ENCODE measurements at places on chromosomes 2 and 18.

GRCh38 chr2:108920686-108921085 is 68.3 kb downstream of the EDAR start:
- no peak for DNase-seq

- no peak for DNase-seq
Observed at GRCh38 chr2:96771796-96772618, 11.3 kb downstream of the CNNM4 start.

DNA sequence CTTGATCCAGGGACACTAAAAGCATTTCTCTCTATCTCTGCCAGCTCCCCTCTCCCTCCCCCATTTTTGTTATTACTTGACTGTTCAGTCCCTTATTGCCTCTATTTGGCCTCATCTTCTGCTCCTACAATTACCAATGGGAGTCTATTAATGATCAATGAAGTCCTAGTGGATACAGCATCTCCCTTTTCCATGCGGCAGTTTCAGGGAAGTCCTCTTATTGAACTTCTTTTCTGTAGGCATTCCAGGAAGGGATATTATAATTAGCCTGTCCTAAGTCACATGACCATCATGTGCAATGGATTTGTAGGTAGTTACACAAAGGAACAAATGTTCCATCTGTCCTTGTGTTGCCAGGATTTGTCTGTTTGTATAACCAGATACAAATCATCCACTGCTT is 495.1 kb upstream of the CNTNAP5 start:
- no peak for DNase-seq

DNA sequence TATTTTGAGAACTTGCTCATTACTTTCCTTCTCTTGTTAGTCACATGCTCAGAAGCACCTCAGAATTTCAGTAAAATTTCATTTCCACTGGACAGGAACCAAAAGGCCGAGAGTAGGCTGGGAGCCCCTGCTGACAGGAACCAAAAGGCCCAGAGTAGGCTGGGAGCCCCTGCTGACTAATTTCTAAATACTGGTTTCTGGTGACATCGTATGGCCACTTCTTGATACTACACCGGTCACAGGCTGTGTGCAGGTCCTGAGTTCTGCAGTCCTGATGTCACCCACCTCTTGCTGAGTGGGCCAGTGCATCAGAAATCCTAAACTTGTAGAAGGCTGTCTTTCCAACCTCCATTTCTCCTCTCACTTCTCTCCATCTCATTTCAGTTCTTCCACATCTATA is 17.7 kb upstream of the EN1 start:
- peak; percentile 59 for DNase-seq

GRCh38 chr2:42076357-42077225 is 28.8 kb downstream of the PKDCC start:
- no peak for DNase-seq

GRCh38 chr2:122519366-122519765 is 763.9 kb downstream of the TSN start:
- DNase-seq = no peak

DNA sequence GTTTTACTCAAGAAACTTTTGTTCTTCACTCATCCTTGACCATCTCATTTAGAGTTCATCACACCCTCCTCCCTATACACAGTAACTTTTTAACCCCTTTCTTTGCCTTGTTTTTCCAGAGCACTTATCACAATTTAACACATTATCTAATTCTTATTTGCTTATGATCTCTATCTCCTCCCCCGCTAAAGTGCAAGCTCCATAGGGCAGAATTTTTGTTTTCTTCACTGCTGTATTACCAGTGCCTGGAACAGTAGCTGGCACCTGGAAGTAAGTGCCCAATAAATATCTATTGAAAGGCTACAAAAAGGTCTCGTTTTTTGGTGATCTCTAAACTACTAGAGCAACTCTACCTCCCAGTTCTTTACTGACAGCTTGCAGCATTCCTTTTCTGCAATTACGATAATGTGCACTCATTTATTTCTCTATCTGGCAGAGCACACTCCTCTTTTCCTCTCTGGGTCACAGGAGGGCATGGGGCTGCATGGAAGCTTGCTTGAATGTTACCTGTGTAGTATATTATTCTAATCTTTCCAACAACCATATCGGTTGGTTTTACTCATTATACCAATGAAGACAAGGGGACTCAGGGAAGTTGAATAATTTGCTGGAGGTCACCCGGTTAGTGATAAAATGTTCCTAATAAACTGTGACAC is 57.4 kb upstream of the CHST9 start:
- DNase-seq = no peak

DNA sequence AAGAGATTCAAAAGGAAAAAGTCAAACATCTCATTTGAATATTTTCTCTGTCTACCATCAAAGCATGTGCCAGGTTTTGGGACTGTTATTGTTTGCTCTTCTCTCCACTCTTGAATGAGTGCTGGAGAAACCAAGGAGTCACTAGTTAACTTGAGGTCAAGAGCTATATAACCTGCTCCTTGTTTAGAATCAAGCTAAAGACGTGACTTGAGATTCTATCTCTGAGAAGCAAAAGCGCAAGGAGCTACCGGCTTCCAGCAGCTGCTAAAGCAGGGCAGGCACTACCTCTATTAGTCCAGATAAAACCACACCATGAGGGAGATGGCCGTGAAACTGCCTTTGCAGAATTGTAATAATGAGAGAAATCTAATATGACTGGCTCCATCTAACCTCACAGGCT is 36.0 kb downstream of the UXS1 start:
- no peak for DNase-seq

GRCh38 chr2:138752197-138752956 is 27.8 kb downstream of the NXPH2 start:
- no peak for DNase-seq

All from NCI-H446 (cell line).